ENCODE measurements at places on chromosomes 4 and X.
A peak's percentile ranks its signal among the peaks of the same experiment; 100 is the strongest.

DNA sequence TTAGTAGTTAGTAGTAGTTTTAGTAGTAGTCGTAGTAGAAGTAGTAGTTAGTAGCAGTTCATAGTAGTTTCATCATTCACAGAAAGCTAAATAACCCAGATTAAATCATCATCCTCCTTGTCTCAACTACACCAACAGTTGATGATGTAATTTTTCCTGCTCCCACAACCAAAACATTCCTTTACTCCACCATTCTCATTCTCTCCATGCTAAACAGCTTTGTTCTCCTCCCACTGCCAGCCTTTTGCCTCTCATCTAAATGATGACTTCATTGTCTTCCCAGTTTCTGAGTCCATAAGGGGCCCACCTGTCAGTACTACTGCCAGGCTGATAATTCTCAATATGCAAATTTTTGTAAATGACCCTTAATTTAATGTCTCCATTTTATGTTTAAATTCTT, 68.9 kb downstream of the ARHGAP24 start:
- DNase-seq, result no peak

- peak; percentile 23 for DNase-seq
Measured at GRCh38 chr4:88244816-88245579, 39.4 kb downstream of the PPM1K start.

- no peak for DNase-seq
Measured at GRCh38 chrX:123871309-123871708, 11.5 kb downstream of the XIAP start.

GRCh38 chr4:71564775-71565174, 219.1 kb downstream of the GC start:
- peak; percentile 33 for DNase-seq

DNA sequence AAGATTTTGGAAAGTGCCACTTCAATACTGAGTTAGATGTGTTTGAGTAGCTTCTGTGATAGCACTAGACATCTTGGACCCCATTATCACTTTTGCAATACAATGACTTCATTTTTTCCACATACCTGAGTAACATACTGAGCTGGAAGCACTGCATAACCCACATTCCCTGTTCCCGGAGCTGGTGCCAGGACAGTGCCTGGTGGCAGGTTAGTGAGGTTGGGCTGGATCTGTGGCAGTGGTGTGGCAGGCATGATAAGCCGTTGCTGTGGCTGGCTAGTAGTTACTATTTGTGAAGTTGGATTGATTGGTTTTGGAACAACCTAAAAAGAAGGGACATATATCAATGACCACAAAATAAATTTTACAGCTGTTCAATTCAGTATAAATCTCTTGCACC, 38.9 kb downstream of the THAP9 start:
- no peak for DNase-seq

- DNase-seq, result peak; percentile 86
Measured at GRCh38 chr4:54784161-54784671, 126.5 kb downstream of the KIT start.

DNA sequence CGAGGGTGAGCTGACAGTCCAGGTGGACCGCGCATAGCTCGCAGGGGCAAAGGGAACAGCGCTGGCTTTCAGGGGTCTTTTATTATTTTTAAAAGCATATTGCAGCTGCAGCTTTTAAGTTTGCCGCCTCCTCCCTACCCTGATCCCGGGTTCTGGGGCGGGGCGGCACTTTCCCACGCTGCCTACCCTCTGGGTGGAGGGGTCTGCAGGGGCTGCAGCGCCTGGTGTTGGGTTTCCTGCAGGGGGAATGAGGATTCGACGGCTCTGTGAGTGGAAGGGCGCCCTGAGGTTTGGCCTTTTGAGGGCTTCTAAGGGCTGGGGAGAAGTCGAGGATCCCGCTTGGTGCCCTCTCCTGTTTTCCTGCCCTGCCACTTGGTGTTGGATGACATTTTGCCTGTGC, 80.7 kb upstream of the SCML1 start:
- no peak for DNase-seq

- DNase-seq, result no peak
Measured at GRCh38 chr4:147854154-147854553, 122.3 kb downstream of the ARHGAP10 start.

DNA sequence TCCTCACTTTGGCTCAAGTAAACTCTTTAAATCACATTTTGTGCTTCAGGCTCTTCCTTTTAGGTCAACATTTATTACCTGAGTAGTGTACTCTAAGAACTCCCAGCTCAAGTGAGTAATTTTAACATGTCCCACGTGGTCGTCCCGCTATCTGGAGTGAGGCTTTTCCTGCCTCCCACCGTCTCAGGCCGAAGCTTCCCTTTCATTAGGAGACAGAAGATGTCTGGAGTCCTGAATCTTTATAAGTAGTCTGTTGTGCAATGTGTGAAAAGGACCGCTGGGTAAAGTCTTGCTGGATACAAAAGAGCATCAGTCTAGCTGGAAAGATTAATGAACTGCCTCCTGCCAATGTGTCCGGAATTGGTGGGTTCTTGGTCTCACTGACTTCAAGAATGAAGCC, 117.7 kb upstream of the NEIL3 start:
- DNase-seq, result no peak

- DNase-seq, result no peak
Measured at GRCh38 chrX:82813671-82814078, 694.4 kb upstream of the POU3F4 start.

DNA sequence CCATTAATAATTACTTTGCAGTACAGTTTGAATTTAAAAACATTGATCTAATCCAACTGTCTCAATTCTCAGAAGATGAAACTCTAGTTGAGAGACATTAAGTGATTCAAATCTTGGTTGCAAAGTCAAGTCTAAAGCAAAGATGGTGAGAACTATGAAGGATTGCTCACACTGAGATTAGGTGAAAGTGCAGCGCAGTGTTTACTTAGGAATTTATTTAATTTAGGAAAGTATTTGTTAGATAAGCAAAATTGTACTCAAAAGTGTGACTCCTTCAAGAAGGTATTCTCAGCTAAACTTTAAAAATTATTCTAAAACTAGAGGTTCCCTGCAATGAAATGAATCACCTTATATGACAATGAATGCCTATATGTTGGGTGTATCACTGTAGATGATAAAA, 454.9 kb downstream of the PDGFC start:
- no peak for DNase-seq

DNA sequence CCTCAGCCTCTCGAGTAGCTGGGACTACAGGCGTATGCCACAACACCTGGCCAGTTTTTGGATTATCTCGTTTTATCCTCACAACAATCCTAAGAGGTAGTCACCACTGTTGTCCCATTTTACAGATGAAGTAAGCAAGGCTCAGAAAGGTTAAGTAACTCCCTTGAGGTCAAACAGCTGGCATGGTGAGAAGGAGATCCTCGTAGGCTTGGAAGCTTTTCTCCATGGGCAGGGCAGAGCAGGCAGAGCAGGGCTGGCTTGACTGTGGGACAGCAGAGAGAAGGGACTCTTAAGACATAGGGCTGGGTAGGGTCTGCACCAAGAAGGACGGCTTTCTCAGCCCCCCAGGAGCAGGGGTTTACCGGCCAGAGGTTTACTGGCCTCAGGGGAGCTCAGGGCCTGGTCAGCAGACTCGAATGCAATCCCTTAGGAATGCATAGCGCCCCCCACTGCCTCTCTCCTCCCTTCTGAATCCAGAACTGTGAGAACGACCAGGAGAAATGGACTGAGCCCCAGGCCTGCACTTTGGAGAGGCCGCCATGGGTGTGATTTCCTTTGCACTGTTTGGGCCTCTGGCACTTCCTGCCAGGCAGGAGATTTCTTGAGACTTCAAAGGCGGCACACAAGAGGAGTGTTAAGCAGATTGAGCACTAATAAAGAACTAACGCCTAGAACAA, 14.0 kb upstream of the CDKN2AIP start:
- DNase-seq, result peak; percentile 40
